Tibial nerve (tissue), 4 donors: ENCODE measurements at places on chromosomes 7 and 10. TPM values are rescaled to one million over a fixed set of nuclear protein-coding genes. Genes with fewer than 3 reads are reported as not detected.

GRCh38 chr10:53453196-53453595 is 680.6 kb upstream of the MBL2 start:
- H3K27me3 ChIP-seq = no peaks in the 10 kb centered on the region
- H3K27ac ChIP-seq = no peak overlapping the region
- H3K4me1 ChIP-seq = no peaks in the 10 kb centered on the region
- DNase-seq = no peak
- H3K36me3 ChIP-seq = no peaks in the 10 kb centered on the region

The RARRES2 gene
- total RNA-seq = 382 TPM

The TRPV5 gene
- total RNA-seq = not detected

The CPA2 gene
- total RNA-seq = 2.2 TPM

The HTRA1 gene
- 183 TPM for total RNA-seq

The ASIC3 gene
- 5.5 TPM for total RNA-seq

DNA sequence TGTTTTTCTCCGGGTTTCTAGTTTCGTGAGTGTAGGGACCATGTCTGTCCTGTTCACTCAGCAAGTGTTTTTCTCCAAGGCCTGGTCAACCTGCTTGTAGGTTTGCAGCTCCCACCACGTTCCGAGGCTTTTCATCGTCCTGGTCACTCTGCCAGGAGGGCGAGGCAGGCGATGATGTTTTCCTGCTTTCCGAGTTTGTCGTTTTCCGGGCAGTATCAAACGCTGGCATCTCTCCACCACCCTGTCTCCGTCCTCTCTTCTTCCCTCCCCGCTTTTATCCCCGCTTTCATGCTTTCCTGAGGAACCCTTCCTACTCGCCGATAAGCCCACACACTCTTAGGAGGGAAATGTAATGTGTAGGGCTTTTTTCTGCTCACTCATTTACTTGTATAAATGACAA is 11.2 kb downstream of the IQCE start:
- peaks cover 7% of the 10 kb centered on the region for H3K36me3 ChIP-seq
- H3K27me3 ChIP-seq = no peaks in the 10 kb centered on the region
- no peak overlapping the region for H3K4me3 ChIP-seq
- no peak overlapping the region for H3K27ac ChIP-seq
- H3K4me1 ChIP-seq = no peaks in the 10 kb centered on the region
- no peak for DNase-seq

DNA sequence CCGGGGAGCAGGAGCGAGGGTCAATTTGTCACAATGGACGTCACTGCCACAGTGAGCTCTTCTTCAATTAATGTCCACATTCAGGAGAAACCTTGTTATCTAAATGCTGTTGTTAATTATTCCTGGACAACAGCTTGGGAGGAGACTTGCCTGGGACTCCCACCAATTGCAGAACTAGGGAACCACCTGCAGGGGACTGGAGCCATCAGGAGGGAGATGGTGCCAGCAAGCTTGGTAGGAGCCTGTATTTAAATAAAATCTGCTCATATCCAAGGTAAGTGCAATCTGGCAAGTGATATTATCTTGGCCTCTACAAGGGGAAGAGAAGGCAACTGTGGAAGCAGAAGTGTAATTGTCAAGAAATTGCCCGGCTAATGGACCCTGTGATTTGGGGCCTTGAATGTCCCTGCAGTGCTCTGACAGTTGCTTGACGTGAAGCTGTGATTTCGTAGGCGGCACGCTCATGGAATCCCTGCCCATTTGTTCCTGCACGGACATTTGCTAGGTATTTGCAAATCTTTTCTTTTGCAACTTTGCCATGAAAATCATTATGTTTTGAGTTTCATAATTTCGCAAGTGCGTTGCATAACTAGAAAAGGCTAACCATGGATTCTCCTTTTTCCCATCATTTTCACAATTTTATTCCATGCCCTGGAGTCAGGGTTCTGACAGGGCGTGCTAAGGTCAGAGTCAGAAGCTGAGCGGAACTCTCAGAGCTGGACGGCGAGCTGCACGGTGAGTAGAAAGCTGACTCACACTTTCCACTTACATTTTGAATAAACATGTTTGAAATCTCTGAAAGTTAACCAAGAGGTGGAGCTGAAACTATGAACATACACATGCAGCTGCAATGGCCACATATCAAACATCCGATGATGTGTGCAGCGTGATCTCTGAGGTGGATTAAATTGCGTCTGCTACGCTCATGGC is 84.9 kb upstream of the TCERG1L start:
- H3K27ac ChIP-seq = no peak overlapping the region
- no peaks in the 10 kb centered on the region for H3K27me3 ChIP-seq
- no peaks in the 10 kb centered on the region for H3K36me3 ChIP-seq
- no peak overlapping the region for H3K4me3 ChIP-seq
- H3K4me1 ChIP-seq = no peaks in the 10 kb centered on the region

DNA sequence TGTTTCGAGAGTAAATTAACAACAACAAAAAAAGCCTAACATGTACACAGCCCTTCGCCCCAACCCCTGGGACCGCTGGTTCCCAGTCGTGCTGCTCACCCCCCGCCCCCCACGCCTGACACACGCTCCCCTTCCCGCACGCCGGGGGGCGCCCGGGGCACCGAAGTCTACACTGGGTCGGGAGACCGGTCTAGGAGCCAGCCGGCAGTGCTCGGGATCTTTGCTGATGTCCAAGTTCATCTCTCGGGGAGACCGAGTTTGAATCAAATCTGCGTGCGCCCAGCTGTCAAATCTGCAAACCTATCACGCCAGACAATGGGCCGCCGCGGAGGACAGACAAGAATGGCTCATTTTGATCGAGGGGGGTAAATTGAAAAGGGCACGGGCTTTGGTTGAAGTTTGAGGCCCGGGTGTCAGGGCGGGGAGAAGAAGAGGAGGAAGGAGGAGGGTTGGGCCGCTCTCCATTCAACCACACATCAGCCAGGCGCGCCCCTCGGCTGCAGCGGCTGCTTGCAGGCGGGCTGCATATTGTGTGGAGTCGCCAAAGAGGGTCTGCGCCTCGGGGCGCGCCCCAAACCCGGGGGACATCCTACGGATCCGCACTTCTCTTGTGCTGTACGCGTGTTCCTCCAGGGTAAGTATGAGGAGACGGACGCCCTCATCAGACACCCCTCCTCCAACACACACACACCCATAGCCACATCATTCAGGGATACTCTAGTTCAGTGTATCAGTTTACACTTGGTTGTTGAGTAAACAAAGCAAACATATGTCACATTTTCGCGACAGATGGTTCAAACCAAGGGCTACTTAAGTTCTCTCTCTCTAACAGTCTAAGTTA is 1.3 kb upstream of the GFRA1 start:
- peaks cover 55% of the 10 kb centered on the region for H3K4me1 ChIP-seq
- peak overlapping the region; percentile 84 for H3K27ac ChIP-seq
- peaks cover 15% of the 10 kb centered on the region for H3K27me3 ChIP-seq
- peak overlapping the region; percentile 51 for H3K4me3 ChIP-seq

- DNase-seq = no peak
- no peaks in the 10 kb centered on the region for H3K27me3 ChIP-seq
- peaks cover 10% of the 10 kb centered on the region for H3K4me1 ChIP-seq
These were observed 28.4 kb upstream of the CDHR3 start for GRCh38 chr7:105934572-105935185.

GRCh38 chr10:3961082-3961481 is 176.1 kb upstream of the KLF6 start:
- H3K4me3 ChIP-seq = no peak overlapping the region
- H3K36me3 ChIP-seq = no peaks in the 10 kb centered on the region

The GARIN1A gene
- 3.5 TPM for total RNA-seq

The CTAGE8 gene
- 0.60 TPM for total RNA-seq
